Glomerular endothelial cell (primary cell): ENCODE measurements at places on chromosomes 11 and 22. TPM values are rescaled to one million over a fixed set of nuclear protein-coding genes. Genes with fewer than 3 reads are reported as not detected.

DNA sequence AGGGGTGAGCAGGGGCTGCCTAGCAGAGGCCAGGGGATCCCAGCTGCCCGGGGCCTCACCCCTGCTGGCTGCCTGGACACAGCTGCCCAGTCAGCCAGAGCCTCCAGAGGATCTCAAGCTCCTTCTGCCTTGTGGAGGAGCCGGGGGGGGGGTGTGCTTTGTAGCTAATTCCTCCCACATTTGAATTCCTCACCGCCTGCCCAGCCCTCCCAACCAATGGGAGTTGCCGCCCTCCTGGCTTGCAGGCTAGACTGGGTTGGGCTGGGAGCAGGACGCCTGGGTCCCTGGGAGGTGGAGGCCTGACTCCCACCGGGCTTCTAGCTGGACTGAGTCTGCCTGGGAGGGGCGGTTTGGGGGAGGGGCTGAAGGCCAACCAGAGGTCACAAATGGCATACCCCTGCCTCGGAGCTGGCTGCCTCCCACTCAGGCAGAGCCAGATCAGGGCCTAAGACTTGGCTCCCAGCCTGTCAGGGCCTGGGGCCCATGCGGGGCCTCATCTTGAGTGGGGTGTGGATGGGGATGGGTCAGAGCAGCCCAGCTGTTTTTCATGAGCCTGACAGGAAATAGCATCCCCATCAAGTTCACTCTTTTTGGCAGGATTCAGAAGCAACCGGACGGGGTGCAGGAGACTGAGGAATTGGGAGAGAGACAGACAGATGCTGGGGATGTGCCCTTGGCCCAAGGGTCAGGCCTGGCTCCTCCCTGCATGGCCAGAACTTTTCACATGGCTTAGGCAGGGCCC, 29.2 kb upstream of the PDE2A start:
- no peak for DNase-seq

Gene LIPT2
- total RNA-seq: 2.8 and 3.6 TPM in 2 replicates

- DNase-seq: no peak
Measured at GRCh38 chr11:73273222-73273895, 1.2 kb downstream of the P2RY6 start.

GRCh38 chr22:48144318-48144717, 1381.9 kb downstream of the TBC1D22A start:
- DNase-seq: no peak

GRCh38 chr11:127631974-127632373, 631.4 kb upstream of the KIRREL3 start:
- no peak for DNase-seq

Gene DERL3
- 0.12 TPM in 1 of 2 replicates, not detected in the other for total RNA-seq

DNA sequence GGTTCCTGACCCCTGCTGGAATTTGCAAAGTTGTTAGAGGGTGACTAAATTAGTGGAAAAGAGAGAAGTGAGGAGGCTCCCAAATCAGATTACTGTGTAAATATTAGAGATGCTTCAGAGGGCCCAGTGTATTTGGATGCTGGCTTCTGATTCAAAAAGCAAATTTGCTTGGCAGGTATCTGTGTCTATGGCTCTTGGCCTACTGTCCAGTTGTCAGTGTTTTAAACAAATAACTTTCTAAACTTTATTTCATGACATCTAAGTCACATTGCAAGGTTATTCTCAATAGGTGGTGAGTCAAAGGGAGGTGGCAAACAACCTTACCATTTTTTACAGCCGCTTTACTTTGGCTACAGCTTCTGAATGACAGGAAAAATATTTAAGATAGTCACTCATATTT, 720.1 kb downstream of the KCNA4 start:
- DNase-seq: no peak
